ENCODE measurements at places on chromosomes 13 and 19.

GRCh38 chr13:98869408-98870090, 108.3 kb downstream of the DOCK9 start:
- no peak for DNase-seq

- DNase-seq, result no peak
These were observed 2.5 kb upstream of the FXYD3 start for GRCh38 chr19:35112995-35113688.

DNA sequence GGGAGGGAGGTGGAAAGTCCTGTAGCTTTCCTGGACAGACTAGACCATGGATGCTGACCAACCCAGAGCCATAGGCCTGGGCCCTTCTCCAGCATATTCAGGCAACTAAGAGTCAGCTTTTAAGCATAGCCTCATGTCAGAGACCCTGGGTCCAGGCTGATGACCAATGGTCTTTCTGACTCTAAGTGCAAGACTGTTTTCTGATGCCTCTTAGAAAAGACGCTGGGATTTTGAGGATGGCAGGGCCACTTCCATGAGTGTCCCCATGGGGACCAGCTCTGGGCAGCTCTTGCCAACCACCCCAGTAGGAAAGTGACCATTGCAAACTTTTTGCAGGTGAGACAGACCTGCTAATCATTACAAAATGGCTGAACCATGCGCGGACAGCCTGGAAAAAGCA, 135.6 kb upstream of the KL start:
- no peak for DNase-seq

DNA sequence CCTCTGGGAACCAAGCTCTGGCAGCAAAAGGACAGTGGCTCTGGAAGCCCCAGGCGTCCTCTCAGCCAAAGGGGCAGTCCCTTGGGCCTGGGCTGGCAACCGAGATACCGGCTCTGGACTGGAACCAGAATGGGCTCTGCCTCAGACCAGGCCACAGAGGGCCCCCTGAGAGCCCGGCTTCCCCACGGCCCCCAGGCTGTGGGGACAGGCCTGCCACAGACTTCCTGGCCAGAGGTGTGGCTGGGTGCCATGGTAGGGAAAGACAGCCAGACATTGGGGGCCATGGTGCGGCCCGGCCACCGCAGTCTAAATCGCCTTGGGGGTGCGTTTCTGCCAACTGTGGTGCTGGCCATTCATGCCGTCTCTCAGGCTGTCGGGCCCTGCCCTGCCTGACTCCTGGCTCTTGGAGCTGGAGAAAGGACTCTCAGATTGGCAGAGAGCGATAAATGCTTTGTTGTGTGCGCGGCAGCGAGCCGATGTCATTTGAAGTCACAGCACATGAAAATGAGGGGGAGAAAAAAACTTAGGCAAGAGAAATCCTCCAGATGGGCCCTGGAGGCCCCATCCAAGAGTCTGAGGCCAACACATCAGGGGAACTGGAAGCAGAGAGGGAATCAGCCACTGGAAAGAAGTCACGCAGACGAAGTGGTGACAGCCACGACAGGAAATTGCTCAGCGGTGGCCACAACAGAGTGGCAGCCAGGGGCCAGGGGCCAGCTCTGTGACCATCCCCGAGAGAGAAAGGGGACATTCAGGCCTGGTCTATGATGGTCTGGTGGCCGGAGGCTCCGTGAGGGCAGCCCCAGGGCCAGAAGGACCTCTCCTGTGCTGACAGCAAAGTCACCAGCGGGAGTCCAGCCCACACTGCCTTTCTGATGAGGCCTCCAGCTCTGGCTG, 26.5 kb downstream of the SH3GL1 start:
- no peak for DNase-seq

DNA sequence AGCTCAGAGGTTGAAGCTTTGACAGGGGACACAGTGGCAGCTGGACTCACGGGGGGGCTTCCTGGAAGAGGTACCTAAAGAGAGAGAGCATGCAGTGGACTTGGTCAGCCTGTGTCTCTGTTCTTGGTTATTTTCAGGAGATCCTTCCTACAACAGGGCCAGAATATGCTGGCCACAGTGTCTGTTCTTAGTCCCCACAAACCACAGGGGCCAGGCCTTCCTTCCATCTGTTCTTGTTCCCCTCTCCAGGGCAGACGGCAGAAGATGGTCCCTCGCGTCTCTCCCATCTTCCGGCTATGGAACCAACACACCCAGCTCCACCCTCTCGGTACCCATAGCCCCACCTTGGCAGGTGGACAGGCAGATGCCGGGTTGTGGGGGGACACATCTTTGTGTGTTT, 24.8 kb downstream of the MAST3 start:
- no peak for DNase-seq

- no peak for DNase-seq
These were observed 9.2 kb upstream of the GMIP start for GRCh38 chr19:19652482-19653295.

DNA sequence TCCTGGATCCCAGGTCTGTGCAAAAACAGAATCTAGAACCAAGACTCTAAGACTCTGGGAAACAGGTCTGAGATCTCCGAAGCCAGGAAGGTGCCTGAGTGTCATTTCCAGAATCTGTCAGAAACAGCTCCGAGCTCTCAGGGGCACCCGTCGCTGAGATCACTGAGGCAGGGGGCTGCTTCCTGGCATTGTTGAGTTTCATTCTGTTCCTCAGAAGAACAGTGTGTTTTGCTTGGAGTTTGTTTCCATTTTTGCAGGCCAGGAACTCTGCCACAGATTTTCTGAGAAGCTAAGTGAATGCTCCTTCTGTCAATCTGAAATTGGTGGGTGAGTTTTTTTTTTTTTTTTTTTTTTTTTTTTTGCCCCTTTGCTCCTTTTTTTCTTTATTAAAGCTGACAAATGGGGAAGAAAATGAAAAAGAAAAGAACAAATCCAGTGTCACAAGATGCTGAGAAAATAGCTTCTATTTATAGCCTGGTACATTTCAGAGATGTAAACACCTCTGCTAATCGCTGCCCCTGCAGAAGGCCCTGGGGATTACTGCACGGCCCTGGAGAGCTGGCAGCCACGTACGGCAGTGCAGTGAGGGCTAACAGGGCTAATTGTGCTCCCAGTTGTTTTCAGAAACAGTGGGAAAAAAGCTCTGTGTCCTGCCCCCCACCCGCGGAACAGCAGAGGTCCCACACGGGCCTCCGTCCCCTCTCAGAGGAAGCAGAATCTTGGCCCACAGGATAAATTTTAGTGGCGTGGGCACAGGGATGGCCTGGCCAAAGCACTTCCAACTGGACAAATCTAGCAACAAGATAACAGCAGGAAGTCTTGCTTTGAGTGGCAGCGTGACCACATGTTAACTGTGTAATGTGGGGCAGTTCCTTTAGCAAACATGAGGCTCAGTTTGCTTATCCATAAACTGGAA, 237.6 kb upstream of the IRS2 start:
- DNase-seq, result no peak

DNA sequence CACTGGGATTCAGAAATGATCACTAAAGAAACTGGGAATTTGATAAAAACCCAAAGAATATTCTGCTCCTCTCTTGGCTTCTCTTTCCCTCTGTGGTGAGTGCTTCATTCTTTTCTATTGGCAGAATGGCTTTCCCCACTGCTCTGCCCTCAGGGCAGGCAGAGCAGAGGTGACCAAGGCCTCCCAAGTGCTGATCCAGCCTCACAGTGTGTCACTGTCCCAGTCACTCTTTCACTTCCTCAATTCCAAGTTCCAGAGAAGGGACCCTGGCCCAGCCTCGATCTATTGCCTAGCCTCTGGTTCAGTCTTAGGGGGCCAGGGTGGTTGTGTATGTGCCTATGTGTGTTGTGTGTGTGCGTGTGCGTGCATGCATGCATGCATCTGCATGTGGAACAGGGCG, 180.6 kb upstream of the TMTC4 start:
- no peak for DNase-seq
